ENCODE measurements at places on chromosomes 2 and 18.

DNA sequence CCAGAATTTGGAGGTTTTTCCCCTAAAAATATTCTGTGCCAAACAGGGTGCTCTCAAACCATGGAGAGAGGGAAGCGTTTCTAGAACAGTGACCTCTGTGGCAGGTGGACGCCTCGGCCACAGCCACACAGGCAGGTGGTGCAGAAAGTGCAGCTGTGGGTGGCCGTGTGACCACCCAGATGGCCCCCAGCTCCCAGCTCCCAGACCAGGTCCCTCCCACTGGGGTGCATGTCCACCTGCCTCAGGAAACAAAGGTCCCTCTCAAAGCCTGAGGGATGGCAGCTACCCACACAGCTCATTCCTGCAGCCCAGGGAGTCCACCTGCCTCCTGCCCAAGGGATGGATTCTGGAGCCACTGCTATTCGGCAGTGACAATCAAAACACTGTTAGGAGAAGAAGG, 74.5 kb upstream of the PXDN start:
- DNase-seq, result no peak

DNA sequence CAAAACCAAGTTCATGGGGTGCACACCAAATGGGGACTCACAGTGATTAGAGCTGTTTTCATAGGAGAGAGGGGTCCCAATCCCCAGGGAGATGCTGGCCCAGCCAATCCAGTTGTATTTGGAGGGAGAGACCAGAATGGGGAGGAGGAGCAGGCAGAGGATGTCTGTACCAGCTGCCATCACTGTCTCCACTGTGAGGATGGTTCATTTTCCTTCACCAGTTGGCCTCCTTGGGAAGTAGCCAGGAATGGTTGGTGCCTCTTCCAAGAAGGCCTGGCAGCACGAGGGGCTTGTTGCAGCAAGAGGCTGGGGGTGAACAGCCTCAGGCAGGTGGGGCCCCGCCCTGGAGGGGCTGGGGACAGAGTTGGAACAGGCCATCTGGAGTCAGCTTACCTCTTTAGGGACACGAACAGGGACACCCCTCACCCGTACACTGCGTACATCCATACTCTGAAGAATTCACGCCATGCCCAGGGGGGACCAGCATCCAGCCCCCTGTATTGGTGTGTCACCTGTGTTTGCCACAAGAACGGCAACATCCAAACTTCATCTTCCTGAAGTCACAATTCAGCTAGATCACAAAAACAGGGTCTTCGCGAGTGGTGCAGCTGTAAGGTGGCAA, 161.7 kb upstream of the ZNF236 start:
- DNase-seq, result no peak

DNA sequence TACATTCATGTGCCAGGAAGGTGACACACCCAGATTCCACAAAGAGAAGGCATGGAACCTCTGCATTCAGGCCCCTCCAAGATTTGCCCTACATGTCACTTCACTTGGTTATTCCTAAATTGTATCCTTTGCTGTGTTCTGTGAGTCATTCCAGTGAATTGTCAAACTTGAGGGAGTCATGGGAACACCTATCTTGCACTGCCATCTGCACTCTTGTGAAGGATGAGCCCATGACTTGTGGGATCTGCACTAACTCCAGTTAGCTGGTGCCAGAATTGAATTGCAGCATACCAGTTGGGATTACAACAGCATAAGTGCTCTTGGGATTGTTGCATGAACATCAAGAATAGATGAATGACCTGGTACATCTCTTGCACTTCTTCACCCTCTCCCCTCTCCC, 1288.0 kb upstream of the ZEB2 start:
- DNase-seq, result no peak

GRCh38 chr18:3914109-3914508, 464.1 kb downstream of the TGIF1 start:
- no peak for DNase-seq

GRCh38 chr2:39649511-39649910, 16.2 kb upstream of the TMEM178A start:
- DNase-seq, result no peak

GRCh38 chr2:127146820-127147502, 40.0 kb upstream of the BIN1 start:
- DNase-seq, result no peak

- no peak for DNase-seq
These were observed 31.7 kb downstream of the NGEF start for GRCh38 chr2:232981356-232981755.

DNA sequence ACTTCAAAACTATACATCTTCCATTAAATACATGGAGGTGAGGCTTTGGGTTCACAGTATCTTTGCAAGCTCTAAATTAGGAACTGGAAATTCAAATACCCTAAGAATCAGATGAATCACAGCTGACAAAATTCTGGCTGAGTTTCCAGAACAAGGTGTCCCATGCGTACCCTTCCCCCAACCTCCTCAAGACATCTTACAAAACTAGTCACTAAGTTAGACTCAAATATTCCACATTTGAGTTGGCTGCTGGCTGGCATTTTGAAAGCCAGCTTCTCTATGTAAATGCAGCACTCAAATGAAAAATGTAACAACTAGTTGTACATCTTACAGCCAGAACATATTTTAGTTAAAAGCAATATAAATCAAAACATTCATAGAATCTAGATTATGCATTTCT, 131.0 kb upstream of the ARL5A start:
- no peak for DNase-seq

DNA sequence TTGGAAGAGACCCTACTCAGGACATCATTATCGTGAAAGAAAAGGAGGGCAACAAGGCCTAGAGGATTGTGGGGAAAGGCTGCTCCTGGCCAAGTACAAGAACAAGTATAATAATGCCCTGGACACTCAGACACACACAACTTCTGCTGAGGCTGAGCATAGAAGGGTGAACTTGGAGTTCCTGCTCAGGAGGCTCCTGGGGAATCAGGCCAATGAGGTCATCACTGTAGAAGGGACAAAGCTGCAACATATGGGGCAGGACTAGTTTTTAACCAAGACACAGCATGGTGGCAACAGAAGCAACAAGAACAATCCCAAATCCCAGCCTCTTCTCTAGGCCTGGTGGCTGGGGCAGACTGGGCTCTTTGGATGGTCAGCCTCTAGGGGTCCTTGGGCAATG, 102.6 kb downstream of the POLR1A start:
- DNase-seq, result no peak

DNA sequence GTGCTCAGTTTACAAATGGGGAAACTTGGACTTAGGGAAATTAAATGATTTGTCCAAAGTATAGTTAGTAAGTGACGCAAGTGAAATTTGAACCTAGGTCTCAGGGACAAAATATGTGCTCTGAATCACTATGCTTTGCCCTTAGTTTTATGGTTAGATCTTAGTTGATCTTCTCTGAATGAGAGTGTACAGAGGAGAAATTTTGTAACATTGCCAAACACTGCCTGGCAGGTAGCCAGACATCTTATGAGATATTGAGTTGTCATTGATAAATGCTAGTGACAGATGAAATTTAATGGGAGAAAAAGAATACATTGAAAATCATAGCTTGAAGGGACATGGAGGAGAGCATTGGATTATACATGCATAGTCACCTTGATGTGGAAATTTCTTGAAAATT, 91.4 kb downstream of the GALNT1 start:
- DNase-seq, result no peak

DNA sequence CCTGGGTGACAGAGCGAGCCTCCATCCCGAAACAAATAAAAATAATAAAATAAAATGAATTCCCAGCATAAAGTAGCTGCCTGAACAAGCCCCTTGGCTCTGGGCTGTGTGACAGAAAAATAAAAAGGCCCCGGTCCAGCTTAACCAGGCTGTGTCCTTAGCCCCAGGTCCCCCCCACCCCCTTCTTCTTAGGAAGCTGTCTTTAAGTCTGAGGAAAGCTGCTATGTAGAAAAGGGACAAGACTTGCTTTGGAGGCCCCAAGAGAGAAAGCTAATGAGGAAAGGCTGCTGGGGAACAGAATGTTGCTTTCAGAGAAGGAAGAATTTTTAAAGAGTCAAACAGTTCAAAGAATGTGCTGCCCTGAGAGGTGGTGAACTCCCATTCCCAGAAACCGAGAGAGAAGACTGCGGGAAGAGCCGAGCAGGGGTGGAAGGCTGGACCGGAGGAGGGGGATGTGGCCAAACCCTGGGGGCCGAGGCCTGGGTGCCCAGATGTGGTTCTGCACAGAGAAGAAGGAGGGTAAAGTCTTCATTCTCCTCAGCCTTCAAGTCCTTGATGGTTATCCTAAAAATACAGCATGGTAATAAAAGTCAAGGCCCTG, 61.9 kb downstream of the CENPO start:
- DNase-seq, result no peak

DNA sequence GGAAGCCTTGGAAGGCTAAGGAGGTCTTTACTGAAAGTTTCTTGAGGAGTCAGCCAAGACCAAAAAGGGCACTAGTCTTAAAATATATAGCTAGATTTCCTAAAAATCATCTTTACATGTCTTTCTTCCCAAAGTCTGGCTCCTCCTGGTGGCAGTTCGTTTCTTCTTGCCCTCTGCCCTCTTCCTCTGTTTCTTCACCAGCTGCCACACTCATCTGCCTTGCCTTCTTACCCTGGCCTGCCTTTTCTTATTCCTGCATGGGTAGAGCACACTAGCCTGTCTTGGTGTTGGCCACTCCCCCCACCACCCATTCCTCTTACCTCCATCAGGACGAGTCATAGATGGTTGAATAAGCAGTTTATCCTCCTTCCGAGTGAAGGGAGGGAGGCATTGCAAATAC, 129.8 kb downstream of the RAPGEF4 start:
- DNase-seq, result no peak

- no peak for DNase-seq
These were observed 134.8 kb downstream of the MREG start for GRCh38 chr2:215878476-215879063.

- no peak for DNase-seq
These were observed 150.7 kb upstream of the SPRED2 start for GRCh38 chr2:65583061-65583460.

- no peak for DNase-seq
These were observed 7.0 kb downstream of the TMEM131 start for GRCh38 chr2:97988722-97989121.

- DNase-seq, result no peak
These were observed 23.8 kb downstream of the NABP1 start for GRCh38 chr2:191701696-191702095.

DNA sequence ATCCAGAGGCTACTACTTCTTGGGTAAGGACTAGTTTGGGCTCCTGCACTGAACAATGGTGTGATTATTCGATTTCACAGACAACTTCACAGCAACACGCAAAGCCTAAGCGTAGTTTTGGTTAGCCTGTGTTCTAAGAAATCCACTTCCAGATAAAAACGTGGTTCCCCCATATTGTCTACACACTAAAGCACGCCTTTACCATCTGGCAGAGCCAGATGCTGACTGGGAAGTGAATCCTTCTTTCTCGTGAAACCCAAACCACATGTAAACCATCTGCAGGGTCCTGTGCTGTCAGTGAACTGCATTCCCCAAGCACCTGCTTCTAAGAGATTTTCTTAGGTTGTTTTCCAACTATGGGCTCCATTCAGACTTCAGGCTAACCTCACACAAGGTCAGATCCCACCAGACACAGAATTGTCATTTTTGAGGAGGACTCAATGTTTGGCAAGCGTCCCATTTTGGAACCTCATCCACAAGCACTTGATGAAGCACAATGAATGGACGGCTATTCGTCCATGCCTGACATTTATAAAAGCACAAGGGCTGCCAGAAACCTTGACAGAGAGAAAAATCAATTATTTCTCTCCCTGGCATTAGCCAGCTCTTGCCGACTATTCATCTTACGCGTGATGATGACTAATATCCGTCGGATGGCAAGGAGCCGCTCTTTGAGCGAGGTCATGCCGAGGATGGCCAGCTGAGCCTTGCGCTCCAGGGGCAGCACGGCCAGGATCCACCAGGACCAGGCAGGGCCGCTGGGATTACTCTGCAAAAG, 38.4 kb downstream of the LONRF2 start:
- DNase-seq, result no peak

DNA sequence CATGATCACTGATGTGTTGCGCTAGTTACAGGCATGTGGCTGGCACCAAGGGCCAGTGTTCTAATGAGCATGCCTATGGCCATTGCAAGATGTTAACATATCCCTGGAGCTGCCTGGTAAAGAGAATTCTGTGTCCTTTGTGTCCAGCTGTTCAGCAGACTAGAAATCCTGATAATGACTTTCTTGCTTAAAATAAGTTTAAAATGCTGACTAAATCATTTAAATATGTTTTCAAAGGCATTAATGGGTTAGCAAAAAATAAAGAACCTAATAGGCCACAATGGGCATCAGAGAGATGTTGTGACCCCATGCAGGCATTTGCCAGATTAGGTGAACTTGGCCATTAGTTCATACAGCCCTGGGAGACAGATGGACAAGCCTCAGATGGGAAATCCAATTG, 67.5 kb downstream of the GPR39 start:
- DNase-seq, result no peak

DNA sequence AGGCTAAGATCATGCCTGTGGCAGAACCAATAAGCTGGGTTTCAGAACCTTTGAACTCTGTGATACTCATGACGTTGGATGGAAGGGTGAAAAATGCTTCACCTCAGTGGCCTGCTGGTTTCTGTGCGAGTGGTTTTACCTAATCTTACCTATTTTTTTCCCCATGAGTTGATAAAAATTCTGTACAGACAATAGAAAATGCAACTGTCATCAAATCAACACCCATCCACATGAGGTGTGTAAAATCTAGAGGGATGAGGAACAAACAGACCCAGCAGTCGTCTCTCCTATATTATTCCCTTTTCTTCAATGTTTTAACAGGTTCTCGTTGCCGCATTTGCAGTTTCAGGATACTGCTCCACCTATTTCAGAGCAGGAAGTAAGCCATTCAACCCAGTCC, 67.3 kb downstream of the PRKRA start:
- no peak for DNase-seq

DNA sequence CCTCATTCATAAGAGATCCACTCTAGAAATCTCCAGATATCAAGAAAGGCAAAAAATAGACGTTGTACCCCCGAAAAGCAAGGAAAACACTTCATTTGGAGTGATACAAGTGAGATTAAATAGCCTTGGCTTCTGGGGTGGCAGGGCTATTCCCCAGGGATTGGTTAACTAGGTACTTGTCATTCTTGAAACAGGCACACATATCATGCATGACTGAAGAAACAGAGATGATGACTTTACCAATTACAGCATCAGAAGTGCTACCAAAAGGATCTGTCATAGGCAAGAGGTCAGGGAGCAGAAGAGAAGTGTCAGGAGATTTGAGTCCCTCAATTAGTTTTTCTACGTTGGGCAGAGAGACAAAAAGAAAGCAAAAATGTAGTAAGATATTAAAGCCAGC, 45.2 kb upstream of the NFU1 start:
- DNase-seq, result no peak

- DNase-seq, result no peak
These were observed 314.6 kb downstream of the CNTNAP5 start for GRCh38 chr2:124339709-124340108.

DNA sequence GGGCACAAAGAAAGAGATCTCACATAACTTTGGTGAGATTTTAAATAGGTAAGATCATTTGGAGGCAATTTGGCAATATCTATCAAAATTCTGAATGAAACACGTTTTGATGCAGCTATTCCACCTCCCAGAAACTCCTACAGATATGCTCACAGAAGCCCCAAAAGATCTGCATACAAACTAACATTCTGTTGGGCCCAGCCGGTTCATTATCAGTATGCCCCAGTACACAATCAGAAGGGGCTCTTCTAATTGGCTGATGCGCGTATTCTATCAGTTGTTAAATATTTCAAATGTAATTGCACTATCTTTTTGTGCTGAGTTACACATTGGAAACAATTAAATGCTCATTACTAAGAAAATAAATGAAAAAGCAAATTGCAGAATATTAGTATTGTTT, 7.1 kb upstream of the TGIF1 start:
- DNase-seq, result no peak

GRCh38 chr2:60463249-60463648, 90.2 kb downstream of the BCL11A start:
- DNase-seq, result no peak

Measured in effector CD8-positive, alpha-beta T cell (primary cell).